Left renal pelvis (tissue), 4 donors: ENCODE measurements at places on chromosomes 1 and 21. TPM values are rescaled to one million over a fixed set of nuclear protein-coding genes. Genes with fewer than 3 reads are reported as not detected.
A peak's percentile ranks its signal among the peaks of the same experiment; 100 is the strongest.

KRTAP24-1 gene
- not detected for polyA plus RNA-seq

ZYG11A gene
- polyA plus RNA-seq: 0.23 TPM

OR10Z1 gene
- polyA plus RNA-seq: 0.03 TPM

FMN2 gene
- 9.5 TPM for polyA plus RNA-seq

LORICRIN gene
- not detected for polyA plus RNA-seq

GRCh38 chr1:231383159-231383860, 38.8 kb downstream of the EGLN1 start:
- no peak for DNase-seq

DNA sequence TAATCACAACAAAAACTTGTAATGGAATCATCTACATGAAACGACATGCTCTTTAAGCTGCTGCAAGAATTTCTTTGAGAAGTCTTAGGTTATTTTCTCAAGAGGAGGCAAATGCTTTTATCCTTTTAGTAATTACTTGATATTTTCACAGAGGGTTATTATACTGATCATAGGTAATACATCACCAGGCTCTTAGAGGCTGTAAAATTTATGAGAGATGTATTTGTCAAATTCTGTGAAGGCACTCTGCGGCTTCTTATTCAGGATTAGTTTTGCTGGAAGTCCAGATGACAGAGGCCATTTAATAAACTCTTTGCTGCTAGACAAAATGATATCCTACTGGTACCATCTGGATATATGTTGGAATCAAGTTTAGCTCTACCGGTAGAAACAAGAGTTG, 624.3 kb upstream of the BRINP3 start:
- DNase-seq: no peak

DNA sequence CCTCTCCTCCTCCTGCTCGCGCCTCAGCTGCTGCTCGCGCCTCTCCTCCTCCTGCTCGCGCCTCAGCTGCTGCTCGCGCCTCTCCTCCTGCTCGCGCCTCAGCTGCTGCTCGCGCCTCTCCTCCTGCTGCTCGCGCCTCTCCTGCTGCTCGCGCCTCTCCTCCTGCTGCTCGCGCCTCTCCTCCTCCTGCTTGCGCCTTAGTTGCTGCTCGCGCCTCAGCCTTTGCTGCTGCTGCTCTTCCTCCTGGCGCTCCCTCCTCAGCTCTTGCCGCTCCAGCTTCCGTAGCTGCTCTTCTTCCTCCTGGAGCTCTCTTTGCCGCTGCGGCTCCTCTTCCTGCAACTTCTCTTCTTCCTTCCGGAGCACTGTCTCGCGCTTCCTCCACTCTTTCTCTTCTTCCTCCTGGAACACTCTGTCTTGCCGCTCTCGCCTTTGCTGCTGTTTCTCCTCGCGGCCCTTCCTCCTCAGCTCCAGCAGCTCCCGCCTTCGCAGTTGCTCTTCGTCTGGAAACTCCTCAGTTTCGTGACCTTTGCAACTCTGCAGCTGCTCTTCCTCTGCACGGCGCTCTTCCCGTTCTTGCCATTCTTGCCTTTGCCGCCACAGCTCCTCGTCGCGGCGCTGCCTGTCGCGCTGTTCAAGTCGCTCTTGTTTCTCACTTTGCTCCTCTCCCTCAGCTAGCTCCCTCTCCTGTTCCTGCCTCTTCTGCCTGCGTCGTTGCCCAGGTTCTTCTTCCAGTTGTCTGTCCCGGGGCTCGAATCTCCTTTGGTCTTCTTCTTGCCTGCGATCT, 3.0 kb downstream of the TCHH start:
- DNase-seq: no peak

- DNase-seq: no peak
These were observed 3.0 kb downstream of the ZC3H12A start for GRCh38 chr1:37477198-37477931.

GRCh38 chr1:39852876-39853275, 30.4 kb downstream of the TRIT1 start:
- DNase-seq: no peak

DNA sequence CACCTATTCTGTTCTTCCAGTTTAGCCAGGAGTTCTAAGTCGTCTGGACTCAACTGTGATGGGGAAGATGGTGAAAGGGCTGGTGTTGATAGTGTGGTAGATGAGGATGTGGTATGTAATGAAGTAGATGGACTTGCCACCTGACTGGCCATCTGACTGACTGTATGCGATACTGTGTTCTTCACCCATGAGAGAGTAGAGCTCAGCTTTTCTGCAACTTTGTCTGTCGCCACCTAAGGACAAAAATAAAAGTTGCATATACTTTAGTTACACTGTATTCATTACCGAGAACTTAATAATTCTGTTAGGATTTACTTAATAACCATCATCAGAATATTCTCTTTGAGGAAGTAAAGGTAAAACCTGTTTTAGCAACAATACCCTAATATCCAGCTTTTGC, 48.5 kb downstream of the EVI5 start:
- DNase-seq: no peak

DNA sequence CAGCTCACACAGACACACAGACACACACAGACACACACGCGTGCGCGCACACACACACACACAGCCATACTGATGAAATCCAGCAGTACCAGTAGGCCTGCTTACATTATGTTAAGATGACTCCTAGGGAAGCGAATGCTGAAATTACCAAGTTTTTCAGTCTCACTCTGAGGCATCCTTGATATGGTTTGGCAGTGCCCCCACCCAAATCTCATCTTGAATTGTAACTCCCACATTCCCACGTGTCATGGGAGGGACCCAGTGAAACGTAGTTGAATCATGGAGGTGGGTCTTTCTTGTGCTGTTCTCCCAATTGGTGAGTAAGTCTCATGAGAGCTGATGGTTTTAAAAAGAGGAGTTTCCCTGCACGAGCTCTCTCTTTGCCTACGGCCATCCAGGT, 64.1 kb downstream of the TIAM1 start:
- no peak for DNase-seq

GRCh38 chr21:29800056-29800455, 139.7 kb downstream of the GRIK1 start:
- DNase-seq: no peak

GRCh38 chr21:14968029-14968428, 96.8 kb downstream of the NRIP1 start:
- DNase-seq: no peak

DNA sequence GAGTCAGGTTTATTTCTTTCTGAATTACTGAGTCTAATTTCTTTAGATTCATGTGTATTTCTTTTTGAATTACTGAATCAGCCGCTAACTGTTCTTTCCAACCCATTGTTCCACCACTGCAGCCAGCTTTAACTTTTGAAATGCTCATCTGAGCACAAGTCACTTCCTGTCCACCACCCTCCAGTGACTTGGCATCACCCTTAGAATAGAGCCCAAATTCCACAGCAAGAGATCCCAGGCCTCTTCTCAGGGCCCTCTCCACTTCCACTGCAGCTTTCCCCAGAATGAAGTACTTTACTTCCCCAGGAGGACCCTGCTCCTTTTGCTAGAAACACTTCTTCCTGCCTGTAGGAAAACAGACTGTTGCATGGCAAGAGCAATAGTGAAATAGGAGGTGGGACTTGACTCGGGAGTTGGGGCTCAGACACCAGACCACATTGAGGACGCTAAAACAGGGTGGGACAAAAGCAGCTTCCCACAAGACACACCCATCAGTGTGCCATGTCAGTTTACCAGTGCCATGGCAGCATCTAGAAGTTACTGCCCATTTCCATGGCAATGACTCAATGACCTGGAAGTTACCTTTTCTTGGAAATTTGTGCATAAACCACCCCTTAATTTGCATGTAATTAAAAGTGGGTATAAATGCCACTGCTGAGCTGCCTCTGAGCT, 56.5 kb upstream of the ADAR start:
- DNase-seq: no peak

DNA sequence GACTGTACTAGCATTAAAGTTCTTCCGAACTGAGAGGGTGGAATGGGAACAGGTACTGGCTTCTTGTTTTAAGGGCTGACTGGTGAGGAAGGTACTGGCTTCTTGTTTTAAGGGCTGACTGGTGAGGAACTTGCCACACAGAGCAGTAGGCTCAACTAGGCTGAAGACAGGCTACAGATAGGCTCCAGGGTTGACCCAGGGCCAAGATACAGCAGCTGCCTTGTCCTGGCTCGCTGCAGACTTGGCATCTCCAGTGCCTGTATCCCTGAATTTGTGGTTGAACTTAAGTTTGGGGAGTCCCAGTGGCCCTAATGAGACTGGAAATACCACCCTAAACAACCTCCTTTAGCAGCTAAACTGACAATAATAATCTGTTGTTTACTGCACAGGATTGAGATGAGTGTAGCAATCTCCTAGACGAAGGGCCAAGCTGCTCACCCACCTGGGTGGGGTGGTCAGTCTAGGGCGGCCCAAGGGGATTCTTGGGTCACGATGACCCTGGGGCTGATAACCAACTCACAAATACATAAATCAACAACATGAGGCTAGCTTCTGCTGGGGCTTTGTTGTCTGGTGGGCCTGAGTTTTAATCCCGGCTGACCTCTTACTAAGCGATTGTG, 227.1 kb downstream of the DISC1 start:
- no peak for DNase-seq

- DNase-seq: no peak
These were observed 563 bp upstream of the NFIA start for GRCh38 chr1:61081686-61082310.

DNA sequence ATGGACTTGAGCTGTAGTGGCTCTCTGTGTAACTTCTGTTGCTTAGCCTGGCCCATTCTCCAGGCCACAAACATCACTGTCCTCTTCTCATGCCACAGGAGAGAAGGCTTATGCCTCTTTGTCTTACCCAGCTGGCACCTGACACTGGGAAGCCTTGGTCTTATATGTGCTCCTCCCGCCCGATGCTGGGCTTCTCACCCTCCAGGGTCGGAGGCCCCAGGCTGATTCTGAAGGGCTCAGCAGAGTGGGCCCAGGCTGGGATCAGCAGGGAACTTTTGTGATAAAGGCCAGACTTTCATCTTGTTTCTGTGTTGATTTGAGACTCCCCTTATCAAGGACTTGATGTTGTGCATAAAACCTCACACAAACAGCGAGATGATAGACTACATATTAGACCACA, 29.8 kb downstream of the TRPM2 start:
- DNase-seq: no peak

DNA sequence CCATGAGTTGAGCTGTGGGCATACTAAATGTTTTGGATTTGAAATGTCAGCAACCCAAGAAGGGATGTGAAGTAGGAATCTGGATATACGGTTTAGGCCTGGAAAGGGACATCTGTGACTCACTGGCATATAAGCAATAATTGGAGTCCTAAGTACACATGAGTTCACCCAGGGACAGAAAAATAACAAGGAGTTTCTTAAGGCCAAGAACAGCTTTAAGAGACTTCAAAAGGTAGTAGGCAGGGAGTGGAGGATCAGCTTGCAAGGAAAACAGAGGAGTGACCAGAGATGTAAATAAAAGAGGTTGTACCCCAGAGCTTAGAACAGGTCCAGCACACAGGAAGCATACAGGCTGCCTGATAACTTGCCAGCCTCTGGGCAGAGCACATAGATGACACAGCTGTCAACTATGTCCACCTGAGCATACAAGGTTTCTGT, 28.1 kb downstream of the TMEM50B start:
- no peak for DNase-seq

- no peak for DNase-seq
These were observed 7.7 kb upstream of the SDC3 start for GRCh38 chr1:30916296-30916695.

DNA sequence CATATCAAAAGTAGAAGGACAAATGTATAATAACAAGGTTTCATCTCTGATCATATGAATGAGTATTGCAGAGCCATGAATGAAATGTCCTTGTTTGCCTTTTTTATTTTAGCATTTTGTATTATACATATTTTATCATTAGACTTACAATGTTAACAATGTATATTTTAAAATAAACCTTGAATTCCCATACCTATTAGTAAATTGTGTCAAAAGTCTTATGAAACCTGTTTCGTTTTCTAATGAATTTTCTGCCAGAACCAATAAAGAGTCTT, 646 bp downstream of the DNAJB4 start:
- no peak for DNase-seq

- peak; percentile 62 for DNase-seq
These were observed 24.3 kb upstream of the GRHL3 start for GRCh38 chr1:24294716-24295371.

DNA sequence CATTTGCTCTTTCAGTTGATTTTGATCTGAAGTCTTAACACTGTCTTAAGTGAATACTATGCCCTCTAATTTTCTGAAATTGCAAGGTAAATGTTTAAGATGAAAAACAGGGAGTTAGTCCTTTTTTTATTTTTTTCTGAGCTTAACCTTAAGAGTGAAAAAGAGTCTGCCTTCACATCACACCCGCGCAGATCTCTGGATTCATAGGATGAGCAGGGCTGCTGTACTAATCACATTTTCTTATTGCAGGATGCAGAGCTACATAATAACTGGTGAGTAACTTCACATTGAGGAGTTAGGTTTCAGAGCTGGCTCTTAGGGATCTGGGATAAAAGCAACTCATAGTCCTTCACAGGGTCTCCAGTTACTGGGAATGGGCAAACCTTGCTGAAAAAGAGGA, 188.7 kb upstream of the ATP1B1 start:
- DNase-seq: no peak

DNA sequence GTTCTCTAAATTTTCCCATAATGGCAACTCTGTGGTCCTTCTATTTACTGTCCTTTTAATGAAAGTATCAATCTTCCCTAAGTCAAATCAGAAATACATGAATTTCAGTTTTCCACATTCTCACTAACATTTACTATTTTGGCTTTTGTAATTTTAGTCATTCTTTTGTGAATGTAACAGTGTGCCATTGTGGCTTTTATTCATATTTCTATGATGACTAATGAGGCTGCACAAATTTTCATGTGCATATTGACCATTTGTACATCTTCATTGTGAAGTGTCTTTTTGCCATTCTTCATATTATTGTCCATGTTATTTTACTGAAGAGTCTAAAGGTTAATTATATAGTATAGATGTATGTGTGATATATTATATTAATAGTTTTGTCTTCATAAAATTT, 431.0 kb upstream of the BRINP3 start:
- no peak for DNase-seq

- no peak for DNase-seq
These were observed 239.4 kb downstream of the BACH1 start for GRCh38 chr21:29538115-29538514.

GRCh38 chr1:183582021-183582713, 8.1 kb downstream of the NCF2 start:
- no peak for DNase-seq

- DNase-seq: peak; percentile 76
These were observed 73.3 kb downstream of the HSF2BP start for GRCh38 chr21:43585924-43586413.

DNA sequence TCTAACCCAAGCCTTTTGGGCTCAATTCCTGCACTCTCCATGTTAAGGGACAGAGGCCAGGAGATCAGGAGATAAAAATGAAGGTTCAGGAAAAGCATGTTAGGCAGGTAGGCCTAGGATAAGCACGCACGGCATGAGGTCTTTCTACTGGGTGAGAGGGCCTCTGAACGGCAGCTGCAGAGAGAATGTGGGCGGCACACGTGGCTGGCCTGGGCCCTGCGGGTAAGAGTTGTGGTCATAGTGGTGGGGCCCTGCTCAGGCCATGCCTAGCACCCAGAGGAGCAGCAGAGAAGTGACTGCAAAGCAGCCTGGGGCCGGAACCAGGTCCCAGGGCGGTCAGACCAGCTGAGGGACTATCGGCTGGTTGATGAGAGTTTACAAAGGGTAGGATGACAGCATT, 7.5 kb upstream of the FOXO6 start:
- no peak for DNase-seq
